T follicular helper cell (primary cell): ENCODE measurements at places on chromosomes 11 and 22.
A peak's percentile ranks its signal among the peaks of the same experiment; 100 is the strongest.

GRCh38 chr11:102341844-102342318 lies 5.1 kb upstream of the BIRC2 start:
- peak; percentile 56 for DNase-seq

DNA sequence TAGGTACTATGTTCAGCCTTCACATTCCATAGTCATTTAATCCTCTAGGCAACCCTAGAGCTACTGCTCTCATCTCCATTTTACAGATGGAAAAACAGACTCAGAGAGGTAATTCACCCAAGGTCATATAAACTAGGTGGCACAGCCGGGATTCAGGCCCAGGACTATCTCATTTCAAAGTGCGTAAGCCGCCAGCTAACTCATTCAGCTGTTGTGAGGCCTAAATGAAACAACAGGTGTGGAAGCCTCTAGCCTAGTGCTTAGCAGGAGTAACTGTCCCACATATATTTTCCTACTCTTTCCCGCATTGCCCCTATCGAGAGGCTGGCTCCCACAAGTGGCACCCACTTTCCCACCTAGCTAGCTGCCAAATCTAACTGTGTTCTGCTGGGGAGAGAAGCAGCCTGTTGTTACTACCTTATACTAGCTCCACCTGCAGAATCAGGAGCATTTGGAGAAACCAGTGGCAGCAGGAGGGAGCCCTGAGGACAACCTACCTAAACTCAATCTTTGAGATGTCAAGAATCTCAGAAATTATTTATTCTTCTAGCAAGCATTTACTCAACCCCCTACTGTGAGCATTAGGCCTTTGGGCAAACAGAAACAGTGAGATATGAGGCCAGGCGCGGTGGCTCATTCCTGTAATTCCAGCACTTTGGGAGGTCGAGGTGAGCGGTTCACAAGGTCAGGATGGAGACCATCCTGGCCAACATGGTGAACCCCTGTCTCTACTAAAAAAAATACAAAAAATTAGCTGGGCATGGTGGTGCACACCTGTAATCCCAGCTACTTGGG lies 20.9 kb downstream of the PRG3 start:
- DNase-seq = no peak

GRCh38 chr11:12862696-12863469 lies 146.2 kb upstream of the RASSF10 start:
- DNase-seq = no peak

GRCh38 chr11:18056561-18057181 lies 10.6 kb upstream of the TPH1 start:
- no peak for DNase-seq

GRCh38 chr22:22213231-22213630 lies 31.4 kb upstream of the VPREB1 start:
- no peak for DNase-seq

DNA sequence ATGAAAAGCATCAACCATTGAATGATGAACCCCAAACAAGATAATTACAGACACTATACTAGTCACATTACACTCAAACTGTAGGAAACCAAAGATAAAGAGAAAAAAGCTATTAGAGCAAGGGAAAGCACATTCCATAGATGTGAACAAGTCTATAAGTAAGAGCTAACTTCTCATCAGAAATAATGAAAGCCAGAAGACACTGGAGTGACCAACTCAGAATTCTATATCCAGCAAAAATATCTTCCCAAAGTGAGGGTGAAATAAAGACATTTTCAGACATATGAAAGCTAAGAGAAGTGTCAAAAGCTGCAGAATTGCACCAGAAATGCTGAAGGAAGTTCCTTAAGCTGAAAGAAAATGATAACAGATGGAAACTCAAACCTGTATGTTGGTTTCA lies 17.3 kb downstream of the FCHSD2 start:
- DNase-seq = no peak

GRCh38 chr11:81331088-81331487 lies 1402.6 kb downstream of the FAM181B start:
- DNase-seq = no peak

DNA sequence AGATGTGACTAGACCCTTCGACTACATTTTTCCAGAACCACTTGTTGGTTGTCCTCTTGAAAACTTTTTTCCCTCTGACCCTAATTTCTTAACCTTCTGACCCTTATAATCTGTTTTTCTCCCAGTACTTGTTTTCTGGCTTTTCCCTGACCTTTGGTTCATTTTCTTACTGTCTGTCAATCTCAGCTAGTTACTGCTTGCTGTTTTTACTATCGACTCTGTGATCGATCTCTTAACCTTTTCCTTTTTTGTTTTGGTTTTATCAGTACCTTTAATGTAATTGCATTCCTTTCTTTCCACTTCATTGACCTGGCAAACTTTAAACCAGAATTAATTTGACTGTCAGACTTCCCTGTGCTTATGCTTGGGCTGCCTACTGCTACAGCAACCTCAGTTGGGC lies 92.8 kb downstream of the DDX10 start:
- DNase-seq = no peak

GRCh38 chr11:73286240-73286810 lies 14.2 kb downstream of the P2RY6 start:
- DNase-seq = no peak

DNA sequence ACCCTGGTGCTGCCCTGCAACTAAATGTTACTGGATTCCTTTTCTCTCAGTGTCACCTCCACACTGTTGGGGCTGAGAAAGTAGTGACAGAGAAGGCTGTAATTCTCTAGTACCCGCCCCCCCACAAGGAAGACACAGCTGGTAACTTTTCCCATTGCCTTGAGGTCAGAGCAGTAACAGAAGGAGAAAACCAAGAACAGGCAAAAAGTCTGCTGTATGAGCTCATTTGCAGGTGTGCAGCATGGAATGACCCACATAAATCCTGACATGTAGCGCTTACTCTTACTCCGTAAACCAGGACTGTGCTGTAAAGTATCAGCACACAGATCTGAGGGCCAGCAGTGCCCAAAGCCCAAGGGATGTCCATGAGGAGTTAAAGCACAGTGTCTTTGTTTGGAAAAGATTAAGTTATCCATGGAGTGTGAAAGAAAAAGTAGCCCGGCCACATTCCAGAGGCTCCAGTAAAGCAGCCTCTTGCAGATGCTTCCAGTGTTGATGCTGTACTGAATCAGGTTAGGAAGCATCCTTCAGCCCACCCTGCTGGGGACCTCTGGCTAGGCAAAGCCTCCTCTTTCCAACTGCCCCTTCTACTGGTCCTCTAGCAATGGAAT lies 120.7 kb downstream of the PLEKHA7 start:
- no peak for DNase-seq

- DNase-seq = no peak
These were observed 69.5 kb upstream of the GRIK4 start for GRCh38 chr11:120442031-120442430.

DNA sequence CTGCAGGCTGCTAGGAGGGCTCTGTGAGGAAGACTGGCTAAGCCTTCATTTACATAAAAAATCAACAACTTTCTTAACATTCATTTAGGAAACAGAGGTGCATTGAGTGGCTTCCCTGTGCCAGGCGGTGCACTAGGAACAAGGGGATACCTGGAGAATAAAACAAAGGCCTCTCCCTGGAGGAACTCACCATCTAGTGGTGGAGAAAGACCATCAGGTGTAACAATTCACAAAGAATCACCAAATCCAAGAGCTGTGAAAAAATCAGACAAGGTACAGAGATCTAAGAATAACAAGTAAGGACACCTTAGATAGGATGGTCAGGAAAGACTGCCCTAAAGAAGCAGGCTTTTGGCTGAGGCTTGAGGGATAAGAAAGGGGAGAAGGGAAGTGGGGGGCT lies 40.3 kb downstream of the CSNK2A3 start:
- DNase-seq = no peak

DNA sequence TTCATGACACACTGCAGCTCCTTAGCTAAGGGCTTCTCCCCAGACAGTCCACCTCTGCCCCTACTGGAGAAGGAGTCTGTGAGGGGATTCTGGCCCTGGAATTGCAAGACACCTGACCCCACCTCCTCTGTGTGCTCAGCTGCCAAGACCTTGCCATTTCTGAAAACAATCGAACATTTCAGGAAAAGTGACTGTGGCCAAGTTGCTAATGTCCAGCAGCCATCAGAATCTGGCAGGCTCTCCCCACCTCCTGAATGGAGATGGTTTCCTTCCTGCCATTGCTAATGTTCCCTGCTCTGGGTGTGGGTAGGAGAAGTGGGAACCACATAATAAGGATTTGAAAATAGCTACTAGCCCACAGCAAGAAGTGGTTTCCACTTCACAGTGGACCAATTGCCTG lies 127.2 kb upstream of the ALX4 start:
- DNase-seq = no peak

GRCh38 chr11:35641171-35641897 lies 21.2 kb upstream of the TRIM44 start:
- no peak for DNase-seq

- DNase-seq = no peak
These were observed 1518.2 kb upstream of the TENM4 start for GRCh38 chr11:80958987-80959386.

DNA sequence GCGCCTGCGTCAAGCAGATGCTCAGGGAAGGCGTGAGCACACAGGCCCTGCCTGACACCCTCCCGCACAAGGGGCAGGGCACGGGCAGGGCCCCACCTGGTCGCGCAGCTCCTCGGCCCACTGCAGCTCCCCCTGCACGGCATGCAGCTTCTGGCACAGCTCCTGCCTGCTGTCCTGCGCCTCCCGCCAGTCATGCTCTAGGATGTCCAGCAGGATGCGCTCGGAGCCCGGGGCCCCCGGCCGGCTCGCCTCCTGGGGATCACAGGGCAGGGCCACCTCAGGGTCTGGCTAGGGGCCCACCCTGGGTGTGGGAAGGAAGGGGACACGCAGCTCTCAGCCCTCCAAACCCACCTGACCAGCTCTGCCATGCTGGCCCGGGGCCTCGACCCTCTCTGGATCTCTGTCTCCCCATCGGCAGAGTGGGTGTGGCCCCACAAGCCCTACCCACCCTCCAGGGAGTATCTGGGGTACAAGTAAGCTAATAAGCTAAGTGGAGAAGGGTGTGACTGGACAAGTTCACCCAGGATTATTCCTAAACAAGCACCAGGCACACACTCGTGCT lies 10.7 kb downstream of the CARD10 start:
- DNase-seq = no peak

DNA sequence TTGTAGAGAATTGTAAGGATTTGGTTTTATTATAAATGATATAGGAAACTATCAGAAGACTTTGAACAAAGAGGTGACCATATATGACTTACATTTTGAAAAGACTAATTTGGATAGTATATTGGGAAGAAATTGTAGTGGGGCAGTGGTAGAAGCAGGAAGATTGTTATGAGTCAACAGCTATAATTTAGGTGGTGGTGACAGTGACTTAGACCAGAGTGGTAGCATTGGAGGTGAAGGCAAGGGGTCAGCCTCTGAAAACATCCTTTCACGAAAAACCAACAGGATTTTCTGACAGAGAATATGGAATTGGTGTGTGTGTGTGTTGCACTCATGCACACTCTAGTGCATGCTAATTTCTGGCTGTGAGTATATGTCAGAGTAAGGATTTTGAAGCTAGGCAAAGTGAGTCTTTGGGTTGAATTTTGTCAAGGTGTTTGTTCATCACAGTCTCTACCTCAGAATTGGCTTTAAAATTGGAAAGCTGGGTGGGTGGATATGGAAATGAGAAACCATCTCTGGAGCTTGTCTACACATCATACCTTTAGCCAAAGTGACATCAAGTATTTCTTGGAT lies 8.2 kb upstream of the HBE1 start:
- no peak for DNase-seq

DNA sequence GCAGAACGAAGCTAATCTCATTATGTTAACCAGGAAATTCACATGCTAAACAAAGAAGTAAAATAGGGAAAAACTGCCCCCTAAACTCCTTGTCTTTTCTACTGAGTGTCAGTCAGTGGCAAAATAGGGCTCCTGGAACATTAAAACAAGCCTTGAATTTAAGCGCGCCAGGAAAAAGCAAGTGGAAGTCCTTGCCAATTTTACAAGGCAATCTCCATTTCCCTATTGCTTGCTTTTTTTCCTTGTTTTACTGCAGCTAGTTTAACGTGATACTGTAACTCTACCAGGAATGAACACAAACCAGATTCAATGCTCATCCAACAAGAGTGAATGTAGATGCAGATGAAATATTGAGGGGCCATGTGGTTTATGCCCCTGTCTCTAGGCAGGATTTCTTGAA lies 28.1 kb upstream of the KIRREL3 start:
- no peak for DNase-seq

DNA sequence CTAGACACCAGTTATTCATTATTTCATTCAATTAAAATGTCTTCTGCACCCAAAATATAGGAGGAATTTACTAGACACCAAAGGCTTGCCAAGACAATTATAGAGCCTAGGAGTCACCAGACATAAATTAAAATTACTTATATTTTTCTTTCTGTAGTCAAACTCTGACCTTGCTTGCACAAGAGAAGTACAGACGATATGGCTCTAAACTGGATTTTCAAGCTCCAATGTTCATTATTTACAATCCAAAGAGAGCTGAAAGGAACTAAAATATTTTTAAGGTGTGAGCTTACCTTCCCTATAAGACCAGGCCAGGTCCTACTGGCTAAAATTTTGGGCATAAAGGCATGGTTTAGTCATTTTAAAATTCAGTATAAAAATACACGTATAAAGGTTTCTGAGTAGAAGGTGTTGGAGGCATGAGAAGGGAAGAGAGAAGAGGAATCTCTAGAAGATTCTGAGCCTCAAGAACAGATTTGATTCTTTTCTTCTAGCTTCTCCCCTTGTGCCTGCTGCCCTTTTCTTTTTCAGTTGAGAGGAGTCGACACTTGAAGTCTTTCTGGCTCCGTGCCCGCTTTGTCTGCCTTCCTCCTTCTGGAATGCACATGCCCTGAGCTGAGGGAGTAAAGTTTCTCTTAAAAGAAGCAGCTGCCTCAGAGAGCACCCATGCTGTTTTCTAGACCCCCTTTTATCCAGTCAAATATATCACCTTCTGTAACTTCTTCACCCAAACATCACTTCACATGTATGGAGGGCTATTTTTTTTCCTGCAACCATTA lies 13.5 kb downstream of the C11orf97 start:
- DNase-seq = no peak

GRCh38 chr11:122851366-122851966 lies 13.2 kb downstream of the CRTAM start:
- DNase-seq = no peak

- DNase-seq = peak; percentile 17
These were observed 28.5 kb downstream of the MAFF start for GRCh38 chr22:38230108-38230825.

GRCh38 chr11:65870706-65871681 lies 1.6 kb downstream of the EFEMP2 start:
- no peak for DNase-seq

- no peak for DNase-seq
These were observed 2.8 kb downstream of the KCTD14 start for GRCh38 chr11:78020246-78020645.

DNA sequence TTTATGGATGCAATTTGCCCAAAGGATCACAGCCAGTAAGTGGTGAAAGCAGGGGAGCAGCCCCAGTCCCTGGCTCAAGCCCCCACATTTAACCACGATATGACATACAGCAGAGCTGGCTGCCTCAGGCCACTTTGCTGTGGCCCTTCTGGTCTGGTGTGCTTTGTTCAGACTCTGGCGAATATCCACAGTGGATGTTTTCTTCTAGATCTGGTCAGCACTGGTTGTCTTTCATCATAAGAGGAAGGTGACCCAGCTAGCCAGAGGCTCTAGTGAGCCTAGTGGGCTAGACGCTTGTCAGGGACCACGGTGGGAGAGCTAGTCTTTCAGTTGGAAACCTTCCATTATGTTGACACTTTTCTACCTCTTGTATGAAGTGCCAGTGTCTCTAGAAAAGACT lies 42.5 kb downstream of the DGCR2 start:
- DNase-seq = no peak

- DNase-seq = no peak
These were observed 381.6 kb upstream of the CADM1 start for GRCh38 chr11:115885535-115886421.
